Pancreas (tissue), 10 donors: ENCODE measurements at places on chromosomes 16 and 17.

DNA sequence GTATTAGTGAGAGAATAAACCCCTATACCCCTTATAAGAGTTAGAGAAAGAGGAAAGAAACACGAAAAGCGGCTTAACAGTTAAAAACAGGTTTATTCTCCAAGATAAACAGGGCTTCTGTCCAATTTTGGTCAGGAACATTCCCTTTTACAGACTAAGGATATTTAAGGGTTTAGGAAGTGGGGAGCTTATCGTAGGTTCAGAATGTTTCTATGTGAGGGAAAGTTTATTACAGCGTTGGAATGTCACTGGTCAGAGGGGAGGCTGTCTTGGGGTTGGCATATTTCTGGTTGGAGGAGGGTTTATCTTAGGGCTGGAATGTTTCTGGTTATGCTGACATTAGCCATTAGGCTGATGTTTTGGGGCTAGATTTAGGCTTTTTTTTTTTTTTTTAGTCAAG is 34.1 kb upstream of the WWOX start:
- no peak for DNase-seq

DNA sequence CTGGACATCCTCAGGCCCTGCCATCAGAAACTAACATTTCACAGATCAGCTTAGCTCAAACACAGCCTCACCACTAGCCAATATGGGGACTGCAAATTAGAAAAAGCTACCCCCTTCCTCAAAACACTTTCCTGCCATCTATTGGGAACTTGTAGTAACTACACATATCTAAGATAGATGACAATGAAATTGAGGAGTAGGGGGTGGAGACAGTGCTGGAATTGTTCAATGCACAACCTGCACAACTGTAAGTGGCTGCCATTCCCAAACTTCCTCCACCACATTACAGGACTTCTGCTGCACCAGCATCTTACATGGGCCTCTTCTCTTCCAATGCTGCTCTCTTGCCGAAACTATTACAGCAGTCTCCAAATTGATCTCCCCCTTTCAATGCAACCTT is 21.9 kb downstream of the AIPL1 start:
- DNase-seq: no peak

DNA sequence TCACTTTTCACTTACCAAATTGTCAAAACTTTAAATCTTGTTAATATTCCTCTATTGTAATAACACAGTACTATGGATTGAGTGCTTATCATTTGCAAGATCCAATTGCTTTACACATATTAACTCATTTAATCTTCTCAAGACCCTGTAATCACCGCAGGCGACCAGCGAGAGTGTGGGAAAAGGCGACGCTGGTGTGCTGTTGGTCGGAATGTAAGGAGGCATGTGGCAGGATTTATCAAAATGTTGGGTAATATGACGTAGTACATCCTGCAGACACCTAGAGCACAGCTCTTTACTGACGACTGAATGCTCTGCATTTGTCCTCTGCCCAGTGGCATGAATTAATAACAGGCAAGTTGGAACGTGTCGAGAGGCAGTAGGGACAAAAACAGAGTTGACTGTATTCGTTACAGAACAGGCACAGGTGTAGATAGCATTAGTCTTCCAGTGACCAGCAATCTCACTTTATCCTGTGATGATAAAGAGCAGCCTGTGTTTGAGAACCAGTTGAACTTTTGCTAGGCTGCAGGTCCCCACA is 80.3 kb downstream of the TNRC6C start:
- DNase-seq: no peak

DNA sequence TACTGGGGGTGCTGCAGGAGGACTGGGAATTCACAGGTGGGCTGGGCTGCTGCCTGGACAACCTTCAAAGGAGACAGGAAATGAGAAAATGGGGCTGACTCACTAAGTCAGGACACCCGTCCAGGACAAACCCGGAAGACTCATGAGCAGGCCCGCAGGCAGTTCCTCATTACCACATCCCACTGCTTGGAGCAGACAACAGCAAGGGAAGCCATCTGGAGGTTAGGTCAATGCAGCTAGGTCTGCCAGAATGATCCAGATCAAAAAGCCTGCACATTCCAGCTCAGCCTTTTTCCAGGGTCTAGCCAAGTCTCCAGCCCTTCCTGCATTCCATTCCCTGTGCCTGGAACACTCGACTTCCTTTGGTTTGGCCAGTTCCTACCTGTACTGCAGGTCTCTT is 536.5 kb upstream of the CDH11 start:
- no peak for DNase-seq
